ENCODE measurements at places on chromosomes 11 and 22.

DNA sequence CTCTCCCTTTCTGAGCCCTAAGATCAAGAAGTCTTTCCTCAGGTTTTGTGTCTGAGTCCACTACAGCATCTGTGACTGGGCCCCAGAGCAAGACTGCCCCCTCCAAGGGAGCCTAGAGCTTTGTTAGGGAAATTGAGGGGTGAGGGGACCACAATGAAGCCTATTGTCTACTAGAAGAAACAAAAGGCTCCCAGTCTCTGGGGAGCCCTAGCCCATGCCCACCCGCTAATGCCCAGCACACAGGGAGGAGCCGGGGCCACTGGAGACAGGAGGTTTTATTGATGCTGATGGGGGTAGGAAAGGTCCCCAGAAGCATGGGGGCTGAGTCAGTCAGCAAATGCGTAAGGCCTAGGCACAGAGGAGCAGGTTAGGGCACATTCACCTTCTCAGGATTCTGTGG lies 14.0 kb downstream of the RHOG start:
- no peak for DNase-seq

DNA sequence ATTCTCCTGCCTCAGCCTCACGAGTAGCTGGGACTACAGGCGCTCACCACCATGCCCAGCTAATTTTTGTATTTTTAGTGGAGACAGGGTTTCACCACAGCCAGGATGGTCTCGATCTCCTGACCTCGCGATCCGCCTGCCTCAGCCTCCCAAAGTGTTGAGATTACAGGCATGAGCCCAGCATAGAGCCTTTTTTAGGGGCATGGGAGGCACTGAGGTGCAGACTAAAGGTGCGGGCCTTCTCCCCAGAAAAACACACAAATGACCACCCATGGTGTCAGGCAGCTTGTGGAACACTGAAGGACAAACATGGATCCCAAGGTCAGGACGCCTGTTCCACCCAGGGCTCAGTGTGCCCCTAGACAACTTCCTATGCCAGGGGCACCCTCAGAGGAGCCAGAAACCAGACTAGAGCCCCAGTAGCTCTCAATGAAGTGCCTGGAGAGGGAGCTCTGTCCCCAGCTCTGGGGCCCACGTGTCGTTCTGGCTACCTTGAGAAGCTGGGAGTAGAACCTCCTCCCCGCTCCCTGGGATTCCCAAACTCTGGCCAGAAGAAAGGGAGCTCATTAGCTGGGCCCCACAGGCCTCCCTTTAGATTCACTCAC lies 21.2 kb upstream of the CD5 start:
- no peak for DNase-seq

GRCh38 chr22:31530823-31531195 lies 34.5 kb downstream of the SFI1 start:
- DNase-seq, result no peak

GRCh38 chr11:91686700-91687099 lies 537.9 kb upstream of the FAT3 start:
- no peak for DNase-seq

DNA sequence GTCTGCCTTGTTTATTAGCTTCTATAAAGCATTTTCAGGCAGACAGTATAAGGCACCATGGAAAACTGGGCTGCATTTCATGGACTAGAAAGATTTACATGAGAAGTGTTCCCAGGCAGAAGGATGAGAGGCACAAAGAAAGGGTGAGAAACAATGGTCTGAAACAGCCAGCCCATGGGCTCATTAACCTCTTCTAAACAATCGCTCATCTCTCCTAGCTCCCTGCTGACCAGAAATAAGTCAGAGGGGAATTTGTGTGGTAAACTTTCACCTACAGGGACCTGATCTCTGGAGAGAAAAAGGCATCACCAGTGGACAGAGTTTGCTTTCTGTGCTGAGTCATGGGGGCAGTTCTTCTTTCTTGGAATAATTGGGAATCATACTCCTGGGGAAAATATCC lies 51.8 kb upstream of the KIRREL3 start:
- DNase-seq, result no peak

- no peak for DNase-seq
Observed at GRCh38 chr11:92277871-92278270, 53.3 kb downstream of the FAT3 start.

GRCh38 chr11:127632976-127633680 lies 632.6 kb upstream of the KIRREL3 start:
- DNase-seq, result no peak

- no peak for DNase-seq
Observed at GRCh38 chr11:19595499-19595839, 117.2 kb upstream of the NAV2 start.

GRCh38 chr22:23520863-23521440 lies 59.1 kb downstream of the IGLL1 start:
- peak; percentile 77 for DNase-seq

- DNase-seq, result no peak
Observed at GRCh38 chr11:9615031-9615451, 41.6 kb downstream of the WEE1 start.

DNA sequence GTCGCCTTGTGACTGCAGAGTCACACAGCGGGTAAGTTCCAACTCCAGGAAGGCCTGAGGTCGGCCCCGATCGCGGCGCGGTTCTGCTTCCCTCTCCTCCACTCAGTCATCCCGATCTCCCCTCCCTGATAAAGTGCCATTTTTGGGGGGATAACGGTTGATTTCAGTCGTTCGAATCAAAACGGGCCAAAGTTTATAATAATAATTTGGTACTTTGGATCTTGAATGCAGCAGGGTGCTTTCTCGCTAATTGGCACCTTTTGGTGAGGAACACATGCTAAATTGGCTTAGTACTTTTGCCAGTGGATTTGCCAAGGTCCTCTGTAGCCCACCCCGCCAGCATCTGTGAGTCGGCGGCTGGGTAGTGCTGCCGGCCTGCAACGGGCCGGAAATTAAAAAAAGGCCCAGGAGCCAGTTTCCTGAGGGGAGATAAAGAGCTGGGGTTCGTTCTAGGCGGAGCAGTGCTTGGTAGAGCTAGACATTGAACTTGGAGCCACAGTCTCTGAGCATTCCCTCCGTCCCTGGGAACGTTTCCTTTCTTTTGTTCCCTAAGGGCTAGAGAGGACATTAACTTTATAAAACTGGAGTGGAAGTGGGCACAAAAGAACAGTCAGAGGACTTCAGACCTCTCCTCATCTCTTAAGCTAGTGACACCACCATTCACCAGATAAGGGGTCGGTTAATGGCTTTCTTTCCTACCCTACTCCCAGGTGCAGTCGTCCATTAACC lies 997 bp downstream of the UBE2L3 start:
- no peak for DNase-seq

DNA sequence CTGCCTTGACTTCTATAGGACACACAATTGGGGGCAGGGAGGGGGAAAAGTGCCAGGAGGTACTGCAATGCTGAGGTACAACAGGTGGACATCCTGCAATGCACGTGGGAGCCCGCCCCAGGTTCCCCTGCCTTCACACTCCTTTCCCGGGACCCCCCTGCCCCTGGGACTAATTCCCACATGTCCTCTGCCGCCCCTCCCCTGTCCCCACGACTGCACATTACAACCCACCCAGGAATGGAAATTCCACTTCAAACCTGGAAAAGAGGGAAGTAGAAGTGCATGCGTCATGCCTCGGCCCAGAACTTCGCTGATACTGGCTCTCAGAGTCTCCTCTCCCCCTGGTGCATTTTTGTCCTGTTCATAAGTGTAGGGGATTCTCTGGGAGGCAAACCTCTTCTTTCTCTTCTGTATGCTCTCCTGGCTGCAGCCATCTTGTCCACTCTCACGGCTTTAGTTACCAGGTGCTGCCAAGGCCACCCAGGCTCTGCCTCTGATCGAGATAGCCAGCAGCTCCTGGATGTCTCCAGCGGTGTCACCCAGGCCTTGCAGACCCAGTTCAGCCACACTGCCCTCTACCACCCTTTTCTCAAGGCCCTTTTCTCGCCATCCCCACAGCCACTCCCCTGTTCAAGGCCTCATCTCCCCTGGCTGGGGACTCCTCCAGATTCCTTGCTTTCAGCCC lies 43.7 kb downstream of the GDPD5 start:
- DNase-seq, result no peak

GRCh38 chr11:70501051-70501901 lies 102.9 kb downstream of the CTTN start:
- peak; percentile 77 for DNase-seq

GRCh38 chr11:10401696-10402392 lies 53.2 kb upstream of the AMPD3 start:
- no peak for DNase-seq

DNA sequence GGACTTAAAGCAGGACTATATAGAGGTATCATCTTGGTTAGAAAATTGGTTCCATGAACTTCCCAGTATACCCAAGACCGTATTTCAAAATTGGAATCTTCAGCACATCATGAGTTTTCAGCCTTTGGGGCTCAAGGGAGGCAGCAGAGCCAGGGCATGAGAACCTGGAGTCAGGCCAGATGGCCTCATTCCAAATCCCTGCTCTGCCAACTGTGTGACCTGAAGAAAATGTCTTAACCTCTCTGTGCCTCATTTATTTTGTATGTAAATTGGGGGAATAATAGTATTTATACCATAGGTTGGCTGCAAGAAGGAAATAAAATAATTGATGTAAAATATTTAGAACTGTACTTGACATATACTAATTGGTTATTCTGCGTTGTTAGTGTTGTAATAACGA lies 987.6 kb downstream of the TBC1D22A start:
- DNase-seq, result no peak

- DNase-seq, result peak; percentile 46
Observed at GRCh38 chr22:36546092-36546804, 17.3 kb upstream of the EIF3D start.

- no peak for DNase-seq
Observed at GRCh38 chr11:63142459-63142858, 1.6 kb downstream of the SLC22A24 start.

GRCh38 chr22:36940676-36941075 lies 27.2 kb downstream of the CSF2RB start:
- no peak for DNase-seq

- peak; percentile 53 for DNase-seq
Observed at GRCh38 chr22:38981992-38982927, at the start of gene APOBEC3B. APOBEC3B (plus strand) TSS chr22:38982347; CDS start chr22:38982454, 107 bp downstream.

GRCh38 chr22:39098576-39098975 lies 1.5 kb downstream of the APOBEC3H start:
- DNase-seq, result peak; percentile 39

GRCh38 chr11:126140201-126140925 lies 71.1 kb downstream of the RPUSD4 start:
- DNase-seq, result peak; percentile 68

DNA sequence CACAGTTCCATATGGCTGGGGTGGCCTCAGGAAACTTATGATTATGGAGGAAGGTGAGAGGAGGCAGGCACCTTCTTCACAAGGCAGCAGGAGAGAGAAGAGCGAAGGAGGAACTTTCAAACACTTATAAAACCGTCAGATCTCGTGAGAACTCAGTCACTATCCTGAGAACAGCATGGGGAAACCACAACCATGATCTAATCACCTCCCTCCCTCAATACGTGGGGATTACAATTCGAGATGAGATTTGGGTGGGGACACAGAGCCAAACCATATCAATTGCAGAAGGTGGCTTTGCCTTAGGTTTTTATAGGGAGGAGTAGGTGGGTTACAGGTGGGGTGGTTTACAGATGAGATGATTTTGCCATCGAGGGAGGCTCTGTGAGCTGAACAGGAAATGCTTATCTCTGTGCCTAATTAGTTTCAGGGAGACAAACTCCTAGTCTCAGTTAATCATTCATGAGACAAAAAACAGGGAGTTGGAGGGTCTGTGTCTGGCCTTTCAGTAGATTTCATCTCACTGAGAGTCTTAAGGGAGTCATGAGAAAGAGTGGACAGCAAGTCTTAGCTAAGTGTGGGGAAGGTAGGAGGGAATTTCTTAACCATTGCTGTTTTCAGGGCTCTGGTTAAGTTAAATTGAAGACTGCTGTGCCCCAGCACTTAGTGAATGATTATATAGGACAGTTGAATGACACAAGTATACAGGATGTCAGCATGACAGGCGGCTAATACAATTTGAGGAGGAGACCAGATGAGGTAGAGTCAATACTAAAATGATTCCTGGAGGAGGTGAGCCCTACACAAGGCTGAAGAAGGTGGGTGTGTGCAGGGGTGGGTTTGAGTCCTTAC lies 47.7 kb downstream of the CWC15 start:
- no peak for DNase-seq

GRCh38 chr22:20881231-20881630 lies 22.4 kb downstream of the SNAP29 start:
- no peak for DNase-seq

- no peak for DNase-seq
Observed at GRCh38 chr11:124961972-124962609, 8.1 kb downstream of the CCDC15 start.

DNA sequence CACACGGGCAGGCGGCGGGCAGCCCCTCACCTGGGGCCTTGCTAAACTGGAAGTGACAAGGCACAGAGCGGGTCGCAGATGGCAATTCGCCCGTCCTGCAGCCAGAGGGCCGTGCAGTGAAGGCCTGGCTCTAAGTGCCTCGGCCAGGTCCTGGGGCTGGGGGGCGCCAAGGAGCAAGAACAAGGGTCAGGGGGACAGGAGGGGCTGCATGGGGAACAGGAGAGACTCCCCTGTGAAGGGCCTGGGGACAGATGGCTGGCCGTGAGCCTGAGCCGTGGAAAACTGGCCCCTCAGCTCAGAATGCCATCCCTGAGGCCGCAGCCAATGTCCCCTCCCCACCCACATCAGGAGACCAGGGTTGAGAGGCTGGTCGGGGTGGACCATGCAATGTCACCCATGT lies 60.0 kb downstream of the RTL6 start:
- no peak for DNase-seq

GRCh38 chr11:36073411-36074203 lies 129.7 kb downstream of the LDLRAD3 start:
- no peak for DNase-seq

GRCh38 chr11:32838505-32839274 lies 9.0 kb downstream of the PRRG4 start:
- no peak for DNase-seq

- DNase-seq, result no peak
Observed at GRCh38 chr11:37449146-37449545, 851.1 kb upstream of the RAG2 start.

DNA sequence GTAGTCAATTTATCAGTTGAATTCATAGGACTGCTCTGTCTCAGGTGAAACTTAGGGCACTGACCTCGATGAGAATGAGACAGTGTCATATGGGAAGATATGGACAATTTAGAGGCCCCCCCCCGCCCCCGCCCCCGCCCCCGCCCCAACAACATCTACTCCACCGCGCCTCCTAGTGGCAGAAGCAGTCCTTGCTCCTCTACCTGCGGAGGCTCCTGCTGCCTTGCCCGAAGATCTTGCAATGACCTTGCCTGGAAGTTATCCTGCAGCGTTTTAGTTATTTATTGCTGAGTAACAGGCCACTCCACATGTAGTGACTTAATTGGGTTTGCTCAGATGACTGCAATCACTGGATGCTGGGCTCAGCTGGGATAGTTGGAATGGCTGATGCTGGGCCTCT lies 15.2 kb downstream of the SERPINH1 start:
- DNase-seq, result no peak

- no peak for DNase-seq
Observed at GRCh38 chr22:17772249-17772957, 1.9 kb downstream of the BID start.

GRCh38 chr22:20440637-20441591 lies 3.3 kb upstream of the SCARF2 start:
- peak; percentile 61 for DNase-seq

- DNase-seq, result no peak
Observed at GRCh38 chr11:5507933-5508305, 1.8 kb downstream of the UBQLN3 start.

- no peak for DNase-seq
Observed at GRCh38 chr22:37544955-37545702, 15.2 kb upstream of the CDC42EP1 start.
